ENCODE measurements at places on chromosomes 2 and 18. TPM values are rescaled to one million over a fixed set of nuclear protein-coding genes. Genes with fewer than 3 reads are reported as not detected.

The SPAG16 gene
- total RNA-seq, result 21.0 TPM

The PLGLB2 gene
- 0.66 TPM for total RNA-seq

The CCDC74B gene
- 2.6 TPM for total RNA-seq

The CRYBA2 gene
- total RNA-seq, result not detected

The SPATA3 gene
- total RNA-seq, result not detected

The HOXD4 gene
- total RNA-seq, result 1.4 TPM

The ZNF385B gene
- not detected for total RNA-seq

The NRP2 gene
- total RNA-seq, result 132 TPM

The PLA2R1 gene
- 1.8 TPM for total RNA-seq

The METAP1D gene
- total RNA-seq, result 5.6 TPM

The USP37 gene
- 9.0 TPM for total RNA-seq

The MAPK4 gene
- total RNA-seq, result not detected

The POTEJ gene
- total RNA-seq, result not detected

The MTA3 gene
- total RNA-seq, result 32.4 TPM

The RGPD5 gene
- 42.7 TPM for total RNA-seq

The DSC2 gene
- not detected for total RNA-seq

The ATL2 gene
- total RNA-seq, result 85.6 TPM

All from placental pericyte (primary cell).